Fibroblast of skin of left biceps (primary cell): ENCODE measurements at places on chromosomes 1 and 21.

DNA sequence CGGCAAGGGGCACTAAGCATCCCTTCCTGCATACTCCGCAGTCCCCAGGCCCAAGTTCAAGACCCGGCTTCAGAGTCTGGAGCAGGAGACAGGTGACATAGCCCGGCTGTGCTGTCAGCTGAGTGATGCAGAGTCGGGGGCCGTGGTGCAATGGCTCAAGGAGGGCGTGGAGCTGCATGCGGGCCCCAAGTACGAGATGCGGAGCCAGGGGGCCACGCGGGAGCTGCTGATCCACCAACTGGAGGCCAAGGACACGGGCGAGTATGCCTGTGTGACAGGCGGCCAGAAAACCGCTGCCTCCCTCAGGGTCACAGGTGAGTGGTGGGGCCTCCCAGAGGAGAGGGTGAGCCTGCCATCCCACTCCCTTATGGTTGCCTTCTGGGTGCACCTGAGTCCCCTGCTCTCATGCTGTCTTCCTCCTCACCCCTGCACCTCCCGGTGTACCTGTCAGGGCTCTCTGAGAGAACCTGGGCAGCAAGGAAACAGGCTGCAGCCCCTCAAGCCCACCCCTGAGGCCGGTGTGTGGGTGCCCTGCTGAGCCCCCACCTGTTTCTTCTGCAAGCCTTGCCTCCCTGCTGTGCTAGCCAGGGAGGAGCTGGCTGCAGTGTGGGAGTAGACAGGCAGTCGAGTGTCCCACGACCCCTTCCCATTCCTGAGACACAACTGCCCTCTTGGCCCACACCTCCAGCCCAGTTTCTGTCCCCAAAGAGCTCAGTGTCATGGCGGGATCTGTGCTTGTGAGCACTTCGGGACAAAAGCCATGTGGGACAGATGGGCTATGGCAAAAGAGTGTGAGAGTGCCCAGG, 99.2 kb downstream of the TRIM11 start:
- DNase-seq: no peak

DNA sequence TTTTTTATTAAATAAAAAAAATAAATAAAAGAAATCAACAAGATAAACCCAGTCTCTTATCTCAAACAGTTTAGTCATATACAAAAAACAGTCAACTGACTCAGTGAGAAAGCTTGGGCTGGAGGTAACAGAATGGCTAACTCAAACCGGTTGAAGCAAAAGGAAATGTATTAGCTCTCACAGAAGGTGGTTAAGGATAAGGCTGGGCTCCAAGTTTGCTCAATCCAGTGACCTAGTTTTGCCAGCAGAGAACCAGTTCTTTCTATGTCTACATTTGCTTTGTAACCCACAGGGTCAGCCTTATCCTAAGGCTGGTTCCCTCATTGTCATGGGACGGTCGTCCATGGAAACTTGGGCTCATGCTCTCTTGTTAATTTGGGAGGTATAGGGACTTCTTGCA, 144.5 kb upstream of the L1TD1 start:
- no peak for DNase-seq

GRCh38 chr1:234875328-234875952, 253.2 kb downstream of the TOMM20 start:
- DNase-seq: no peak

DNA sequence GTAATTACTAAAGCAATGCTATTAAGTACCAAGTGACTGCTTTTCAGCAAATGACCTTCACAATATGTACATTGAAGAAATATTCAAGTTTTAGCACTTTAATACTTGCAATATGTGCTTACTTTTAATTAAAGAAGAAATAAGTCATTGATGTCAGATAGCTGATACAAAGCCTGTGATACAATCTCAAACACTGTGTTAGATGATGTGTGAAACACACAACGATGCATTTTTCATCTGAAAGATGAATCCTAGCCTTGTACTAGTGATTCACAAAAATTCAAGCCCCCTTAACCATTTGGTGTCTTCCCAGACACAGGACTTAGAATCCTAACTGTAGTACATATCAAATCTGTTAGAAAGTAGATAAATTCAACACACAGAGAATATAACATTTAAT, 724.1 kb upstream of the ADAMTS5 start:
- no peak for DNase-seq

- no peak for DNase-seq
These were observed 30.8 kb upstream of the PTGFRN start for GRCh38 chr1:116878804-116879477.

- DNase-seq: no peak
These were observed 17.7 kb downstream of the CD53 start for GRCh38 chr1:110890474-110891196.

DNA sequence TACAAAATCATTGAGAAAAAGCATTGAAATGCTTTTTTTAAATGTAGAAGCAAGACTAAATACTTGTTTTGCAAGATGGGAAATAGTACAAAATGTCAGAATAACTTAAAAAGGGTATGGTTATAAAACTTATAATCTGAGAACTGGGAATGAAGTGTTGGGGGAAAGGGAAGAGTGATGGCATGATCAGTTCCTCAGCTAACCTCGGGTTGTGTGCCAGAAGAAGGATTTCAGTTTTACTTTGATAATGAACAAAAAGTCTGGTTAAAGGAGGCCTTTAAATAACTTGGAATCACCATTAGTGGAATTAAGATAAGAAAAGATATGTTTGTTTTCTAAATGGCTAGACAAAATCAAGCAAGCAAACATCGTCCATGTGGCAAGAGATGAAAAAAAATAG, 20.7 kb downstream of the NEK7 start:
- DNase-seq: no peak

GRCh38 chr1:164713456-164714207, 154.6 kb downstream of the PBX1 start:
- DNase-seq: no peak

DNA sequence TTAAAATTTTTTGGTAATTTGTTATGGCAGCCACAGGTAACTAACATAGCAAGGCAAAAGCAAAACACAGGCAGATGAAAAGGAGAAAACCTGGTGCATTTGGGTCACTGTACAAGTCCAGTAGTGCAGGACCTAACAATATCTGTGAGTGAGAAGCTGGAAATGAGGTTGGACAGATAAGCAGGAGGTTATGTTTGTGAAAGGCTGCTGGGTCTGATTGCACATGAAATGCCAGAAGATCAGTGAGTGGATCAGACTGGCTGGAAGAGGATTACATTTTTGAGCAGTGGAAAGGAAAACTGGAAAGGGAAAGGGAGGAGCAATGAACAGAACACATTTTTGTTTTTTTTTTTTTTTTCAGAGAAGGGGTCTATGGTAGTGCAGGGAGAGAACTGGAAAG, 73.6 kb downstream of the CYYR1 start:
- no peak for DNase-seq

GRCh38 chr1:82978461-82979324, 1020.2 kb downstream of the TTLL7 start:
- DNase-seq: no peak

- DNase-seq: no peak
These were observed 16.6 kb downstream of the AK4 start for GRCh38 chr1:65164633-65165032.

DNA sequence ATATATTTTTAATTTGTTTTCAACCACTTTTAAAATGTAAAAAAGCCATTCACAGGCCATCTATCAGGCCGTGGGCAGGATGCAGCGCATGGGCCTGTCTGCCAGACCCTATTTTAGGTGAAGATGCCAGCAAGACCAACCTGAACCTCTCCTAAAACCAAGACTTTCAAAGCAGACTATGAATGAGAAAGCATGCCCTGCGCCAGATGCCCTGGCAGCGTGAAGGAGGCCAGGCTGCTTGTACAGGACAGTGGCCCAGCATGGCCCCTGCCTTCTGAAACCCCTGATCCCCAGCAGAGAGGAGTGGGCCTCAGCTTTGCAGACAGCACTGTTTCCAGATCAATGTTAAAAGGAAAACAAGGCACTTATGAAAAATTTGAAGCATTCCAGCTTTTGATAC, 31.6 kb downstream of the WDR4 start:
- DNase-seq: no peak

DNA sequence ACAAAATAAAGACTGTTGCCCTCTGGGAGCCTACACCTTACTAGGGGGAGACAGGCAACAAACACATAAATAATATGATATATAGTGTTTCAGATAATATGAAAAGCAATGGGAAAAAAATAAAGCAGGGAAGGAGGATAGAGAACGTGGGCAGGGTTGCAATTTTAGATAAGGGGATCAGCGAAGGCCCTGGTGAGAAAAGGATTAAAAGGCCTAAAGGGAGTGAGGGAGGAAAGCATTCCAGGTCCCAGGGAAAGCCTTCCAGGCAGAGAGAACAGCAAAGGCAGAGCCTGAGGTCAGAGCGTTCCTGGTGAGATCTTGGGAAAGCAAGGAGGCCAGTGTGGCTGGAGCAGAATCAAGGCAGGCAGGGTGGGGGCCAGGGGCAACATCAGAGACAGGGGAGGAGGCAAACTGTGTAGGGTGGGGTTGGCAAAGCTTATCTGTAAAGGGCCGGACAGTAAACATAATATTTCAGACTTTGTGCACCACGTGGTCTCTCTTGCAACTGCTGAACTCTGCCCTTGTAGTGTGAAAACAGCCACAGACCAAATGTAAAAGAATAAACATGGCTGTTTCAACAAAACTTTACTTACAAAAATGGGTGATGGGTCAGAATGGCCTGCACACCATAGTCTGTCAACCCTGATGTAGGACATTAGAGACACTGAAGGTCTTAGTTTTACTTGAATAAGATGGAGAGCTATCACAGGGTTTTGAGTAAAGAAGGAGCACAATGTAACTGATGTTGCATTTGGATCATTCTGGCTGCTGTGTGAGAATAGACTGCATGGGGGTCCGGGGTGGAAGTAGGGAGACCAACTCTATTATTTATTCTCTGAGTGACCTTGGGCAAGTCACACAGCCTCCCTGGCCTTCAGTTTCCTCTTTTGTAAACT, 13.3 kb upstream of the CPT2 start:
- DNase-seq: no peak

DNA sequence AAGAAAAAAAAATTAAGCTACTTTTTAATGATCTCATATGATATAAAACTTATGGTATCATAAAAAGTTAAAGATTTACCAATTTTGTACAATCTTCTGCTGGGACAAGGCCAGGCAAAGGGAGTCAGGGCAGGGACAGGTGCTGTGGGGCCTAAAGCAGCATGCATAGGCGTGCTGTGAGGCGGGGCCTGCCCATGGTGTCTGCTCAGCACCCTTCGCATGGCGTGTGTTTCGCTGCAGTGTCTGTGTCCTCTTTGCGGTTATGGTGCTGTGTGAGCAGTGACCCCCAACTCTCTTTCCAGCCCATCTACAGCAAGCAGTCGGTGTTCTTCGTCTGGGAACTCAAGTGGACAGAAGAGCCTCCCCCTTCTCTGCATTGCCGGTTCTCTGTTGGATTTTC, 13.4 kb upstream of the PWP2 start:
- DNase-seq: no peak

DNA sequence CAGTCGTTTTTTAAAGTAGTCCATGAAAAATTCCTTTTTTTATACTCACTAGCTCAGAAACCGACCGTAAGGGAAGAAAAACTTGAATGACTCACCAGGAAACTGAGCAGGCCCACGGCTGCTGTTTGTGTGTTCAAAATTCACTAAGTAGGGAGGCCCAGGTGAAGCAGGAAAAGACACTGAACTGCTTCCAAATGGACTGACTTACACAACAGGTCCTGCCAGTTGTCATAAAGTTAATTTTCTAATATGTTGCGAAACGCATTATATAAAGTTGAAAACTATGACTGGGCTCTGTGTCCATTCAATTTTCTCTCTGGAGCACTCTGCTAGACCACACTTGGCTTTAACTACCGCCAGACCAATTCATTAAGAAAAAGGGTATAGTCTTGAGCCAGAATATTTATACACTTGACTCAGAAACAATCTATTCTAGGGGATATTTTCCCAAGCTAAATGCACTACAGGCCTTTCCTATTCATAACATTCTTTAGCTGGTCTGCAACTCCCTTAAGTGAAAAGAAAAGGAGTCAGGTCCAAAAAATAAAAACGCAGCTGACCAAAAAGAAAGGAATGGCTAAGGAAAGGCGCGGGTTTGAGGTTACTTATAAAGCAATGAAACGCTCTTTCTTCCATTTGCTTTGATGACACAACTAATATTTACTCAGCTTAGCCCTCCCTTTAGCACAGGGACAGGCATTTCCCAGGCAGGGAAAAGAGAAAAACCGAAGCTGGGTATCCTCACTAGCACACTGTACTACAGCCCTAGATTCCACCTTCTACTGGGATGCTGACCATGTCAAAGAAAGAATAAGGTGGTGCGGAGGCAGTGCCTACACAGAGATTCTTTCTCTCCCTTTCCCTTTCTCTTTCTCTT, 306.3 kb upstream of the ESRRG start:
- peak; percentile 36 for DNase-seq

GRCh38 chr1:176110203-176110602, 96.9 kb downstream of the COP1 start:
- DNase-seq: no peak

- DNase-seq: peak; percentile 61
These were observed at the start of gene PARP1 for GRCh38 chr1:226407497-226408284. PARP1 (minus strand) TSS chr1:226408093; CDS start chr1:226407929, 164 bp downstream.

DNA sequence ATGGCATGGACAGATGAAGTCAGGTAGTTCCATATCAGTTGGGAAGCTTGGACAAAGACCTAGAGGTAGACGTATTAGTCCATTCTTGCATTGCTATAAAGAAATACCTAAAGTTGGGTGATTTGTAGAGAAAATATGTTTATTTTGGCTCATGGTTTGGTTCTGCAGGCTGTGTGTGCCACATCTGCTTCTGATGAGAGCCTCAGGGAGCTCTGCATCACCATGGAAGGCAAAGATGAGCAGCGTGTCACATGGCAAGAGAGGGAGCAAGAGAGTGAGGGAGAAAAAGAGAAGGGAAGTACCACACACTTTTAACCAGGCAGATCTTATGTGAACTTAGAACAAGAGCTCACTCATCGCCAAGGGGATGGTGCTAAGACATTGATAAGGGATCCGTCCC, 9.0 kb downstream of the TSACC start:
- DNase-seq: peak; percentile 71

- DNase-seq: no peak
These were observed 22.9 kb downstream of the MEGF6 start for GRCh38 chr1:3588395-3588794.

DNA sequence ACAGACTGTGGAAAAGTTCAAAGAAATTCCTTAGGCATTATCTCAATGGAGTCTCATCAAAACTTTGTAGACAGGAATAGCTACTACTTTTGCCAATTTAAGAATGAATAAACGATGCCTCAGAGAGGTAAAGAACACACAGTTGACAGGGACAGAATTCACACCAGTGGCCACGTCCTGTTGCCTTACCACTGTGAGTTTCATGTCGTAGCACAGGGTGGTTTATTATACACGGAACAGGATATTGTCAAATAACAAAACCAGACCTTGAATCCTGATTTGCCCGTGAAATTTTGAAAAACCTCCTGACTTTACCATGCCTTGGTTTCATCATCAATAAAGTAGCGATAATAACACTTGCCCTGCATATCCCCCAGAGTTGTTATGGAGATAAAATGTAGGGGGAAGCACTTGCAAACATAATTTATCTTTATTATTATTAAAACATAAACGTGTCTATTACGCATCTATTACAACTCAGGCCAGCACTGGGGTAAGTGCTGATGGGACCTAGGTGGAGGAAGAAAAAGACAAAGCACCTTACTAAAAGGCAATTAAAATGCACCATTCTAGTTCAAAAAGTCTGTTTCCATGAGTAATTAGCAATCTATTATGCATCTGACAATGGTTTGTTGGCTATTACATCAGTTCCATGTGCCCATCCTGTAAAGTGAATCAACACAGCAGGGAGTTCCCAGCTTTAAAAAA, 408.1 kb upstream of the RUNX1 start:
- no peak for DNase-seq

GRCh38 chr1:107058245-107059032, 2.0 kb downstream of the PRMT6 start:
- no peak for DNase-seq
